Sigmoid colon (tissue), 7 donors: ENCODE measurements at places on chromosomes 16 and 17. TPM values are rescaled to one million over a fixed set of nuclear protein-coding genes. Genes with fewer than 3 reads are reported as not detected.
A peak's percentile ranks its signal among the peaks of the same experiment; 100 is the strongest.

DNA sequence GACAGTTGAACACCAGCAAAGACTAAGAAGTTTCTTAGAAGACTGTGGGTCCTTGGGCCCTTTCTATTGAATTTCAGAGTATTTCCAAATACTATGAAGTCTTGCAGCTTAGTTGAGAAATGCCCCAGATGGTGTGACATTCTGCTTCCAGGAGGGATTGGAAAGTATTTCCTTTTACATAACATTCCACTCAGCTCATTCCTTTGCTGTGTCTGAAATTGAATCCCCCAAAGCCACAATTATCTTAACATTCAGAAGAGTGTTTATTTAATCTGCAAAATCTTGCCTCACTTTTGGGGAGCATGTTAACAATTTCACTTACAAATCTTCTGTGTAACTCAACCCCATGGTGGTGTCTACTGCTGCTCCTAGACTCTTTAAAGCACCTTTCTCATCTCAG, 307.7 kb downstream of the WWOX start:
- no peaks in the 10 kb centered on the region for H3K27me3 ChIP-seq
- H3K27ac ChIP-seq, result no peak overlapping the region
- DNase-seq, result no peak
- no peaks in the 10 kb centered on the region for H3K36me3 ChIP-seq
- no peak overlapping the region for H3K4me3 ChIP-seq

- H3K27me3 ChIP-seq, result no peaks in the 10 kb centered on the region
- no peak overlapping the region for H3K27ac ChIP-seq
- H3K36me3 ChIP-seq, result no peaks in the 10 kb centered on the region
- DNase-seq, result peak; percentile 47
Observed at GRCh38 chr17:50832267-50832863, 3.0 kb upstream of the WFIKKN2 start.

Gene NPIPB8
- total RNA-seq, result 0.55 TPM

- no peak overlapping the region for H3K4me3 ChIP-seq
- H3K4me1 ChIP-seq, result no peaks in the 10 kb centered on the region
- no peaks in the 10 kb centered on the region for H3K36me3 ChIP-seq
Observed at GRCh38 chr17:72931163-72931562, 161.3 kb downstream of the SLC39A11 start.

Gene SHISA9
- total RNA-seq, result 3.1 TPM

DNA sequence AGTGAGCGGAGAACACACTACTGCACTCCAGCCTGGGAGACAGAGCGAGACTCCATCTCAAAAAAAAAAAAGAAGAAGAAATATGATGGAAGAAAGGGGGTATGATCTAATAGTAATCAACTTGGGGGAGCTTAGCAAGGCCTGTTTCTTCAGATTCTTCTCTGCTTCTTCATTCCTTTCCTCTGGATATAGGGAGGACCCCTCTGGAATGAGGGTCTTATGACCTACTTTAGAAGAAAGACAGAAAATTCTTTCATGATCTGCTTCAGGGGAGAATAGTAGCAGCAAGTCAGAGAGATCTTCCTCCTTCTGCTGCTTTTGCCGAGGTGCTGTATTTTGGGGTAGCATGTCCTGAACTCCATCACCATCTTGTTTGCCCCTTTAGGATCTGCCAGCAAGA, 44.9 kb upstream of the ETV4 start:
- DNase-seq, result no peak
- no peak overlapping the region for H3K4me3 ChIP-seq
- peak overlapping the region; percentile 76 for H3K27ac ChIP-seq
- no peaks in the 10 kb centered on the region for H3K36me3 ChIP-seq
- no peaks in the 10 kb centered on the region for H3K27me3 ChIP-seq

DNA sequence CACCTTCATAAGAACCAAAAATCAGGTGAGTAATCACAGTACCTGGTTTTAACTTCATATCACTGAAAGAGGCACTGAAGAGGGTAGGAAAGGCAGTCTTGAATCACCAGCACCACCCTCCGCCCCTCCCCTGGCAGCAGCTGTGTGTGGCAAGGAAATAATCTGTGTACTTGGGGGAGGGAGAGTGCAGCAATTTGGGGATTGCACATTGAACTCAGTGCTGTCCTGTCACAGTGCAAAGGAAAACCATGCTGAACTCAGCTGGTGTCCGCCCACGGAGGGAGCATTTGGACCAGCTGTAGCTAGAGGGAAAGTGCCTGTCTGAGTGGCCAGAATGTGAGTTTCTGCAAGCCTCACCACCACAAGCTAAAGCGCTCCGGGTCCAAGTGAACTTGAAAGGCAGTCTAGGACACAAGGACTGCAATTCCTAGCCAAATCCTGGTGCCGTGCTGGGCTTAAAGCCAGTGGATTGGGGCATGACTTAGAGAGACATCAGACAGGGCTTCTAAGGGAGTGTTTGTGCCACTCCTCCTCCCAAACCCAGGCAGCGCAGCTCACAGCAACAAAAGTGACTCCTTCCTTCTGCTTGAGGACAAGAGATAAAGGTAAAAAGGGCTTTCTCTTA, 39.7 kb upstream of the ALDH3A1 start:
- peaks cover 79% of the 10 kb centered on the region for H3K36me3 ChIP-seq
- H3K27me3 ChIP-seq, result no peaks in the 10 kb centered on the region
- no peak for DNase-seq
- H3K27ac ChIP-seq, result no peak overlapping the region

GRCh38 chr16:10601444-10602408, 21.3 kb upstream of the EMP2 start:
- H3K4me1 ChIP-seq, result no peaks in the 10 kb centered on the region
- no peak overlapping the region for H3K27ac ChIP-seq
- no peak for DNase-seq
- H3K4me3 ChIP-seq, result no peak overlapping the region

- H3K27ac ChIP-seq, result peak overlapping the region; percentile 45
- H3K4me3 ChIP-seq, result no peak overlapping the region
- no peaks in the 10 kb centered on the region for H3K4me1 ChIP-seq
- H3K36me3 ChIP-seq, result peaks cover 24% of the 10 kb centered on the region
Observed at GRCh38 chr17:18246880-18247612, 11.5 kb downstream of the FLII start.

Gene PIK3R6
- not detected for total RNA-seq

DNA sequence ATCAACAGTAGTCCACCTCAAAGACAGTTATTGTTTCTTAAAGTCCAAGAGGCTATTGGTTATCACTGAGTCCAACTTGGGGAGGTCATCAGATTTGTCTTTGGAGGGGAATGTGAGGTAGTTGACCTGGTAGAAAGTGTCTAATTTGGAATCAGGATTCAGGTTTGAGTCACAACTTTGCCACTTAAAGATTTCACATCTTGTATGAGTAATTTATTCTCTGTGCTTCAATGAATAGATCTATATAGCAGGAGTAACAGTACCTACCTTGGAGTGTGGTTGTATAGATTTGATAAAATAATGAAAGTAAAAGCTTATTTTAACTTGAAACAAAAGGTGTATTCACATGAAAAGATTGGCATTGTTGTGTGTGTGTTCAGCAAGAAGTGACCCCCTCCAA, 119.3 kb upstream of the TBX2 start:
- no peaks in the 10 kb centered on the region for H3K4me1 ChIP-seq
- H3K27me3 ChIP-seq, result no peaks in the 10 kb centered on the region
- no peak overlapping the region for H3K4me3 ChIP-seq
- H3K27ac ChIP-seq, result peak overlapping the region; percentile 23

DNA sequence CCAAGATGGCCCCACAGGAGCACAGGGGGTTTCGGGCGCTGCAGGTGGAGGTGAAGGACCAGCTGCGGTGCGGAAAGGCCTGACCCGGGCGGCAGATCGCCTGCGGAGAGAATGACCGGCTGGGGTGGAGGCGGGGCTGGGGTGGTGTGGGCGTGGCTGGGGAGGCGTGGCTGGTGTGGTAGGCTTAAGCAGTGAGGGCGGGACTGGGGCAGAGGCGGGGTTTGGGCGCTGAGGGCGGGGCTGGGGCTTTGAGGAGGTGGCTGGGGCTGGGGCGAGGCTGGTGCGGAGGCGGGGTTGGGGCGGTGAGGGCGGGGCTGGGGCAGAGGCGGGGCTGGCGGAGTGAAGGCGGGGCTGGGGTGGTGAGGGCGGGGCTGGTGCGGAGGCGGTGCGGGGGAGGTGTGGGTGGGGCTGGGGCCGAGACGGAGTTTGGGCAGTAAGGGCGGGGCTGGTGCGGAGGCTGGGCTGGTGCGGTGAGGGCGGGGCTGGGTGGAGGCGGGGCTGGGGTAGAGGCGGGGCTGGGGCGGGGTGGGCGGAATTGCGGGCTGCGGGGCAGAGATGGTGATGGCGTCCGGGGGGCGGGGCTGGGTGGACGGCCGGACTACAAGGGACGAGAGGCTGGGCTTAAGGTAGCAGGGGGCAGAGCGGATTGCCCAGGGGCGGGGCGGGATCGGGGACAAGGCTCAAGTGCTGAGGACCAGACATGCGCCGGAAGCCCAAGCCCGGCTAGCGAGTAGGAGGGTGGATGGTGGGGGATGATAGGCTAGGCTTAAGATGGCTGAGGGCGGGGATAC, 9.9 kb upstream of the GSDMA start:
- peak; percentile 99 for DNase-seq
- no peaks in the 10 kb centered on the region for H3K36me3 ChIP-seq
- peak overlapping the region; percentile 74 for H3K27ac ChIP-seq
- H3K27me3 ChIP-seq, result no peaks in the 10 kb centered on the region
- H3K4me3 ChIP-seq, result peak overlapping the region; percentile 48

- H3K4me3 ChIP-seq, result no peak overlapping the region
- peaks cover 68% of the 10 kb centered on the region for H3K4me1 ChIP-seq
- peak overlapping the region; percentile 62 for H3K27ac ChIP-seq
Observed at GRCh38 chr16:49019081-49019633, 262.5 kb downstream of the CBLN1 start.

GRCh38 chr17:77424585-77425344, 284.0 kb downstream of the SEC14L1 start:
- H3K4me1 ChIP-seq, result peaks cover 98% of the 10 kb centered on the region
- H3K36me3 ChIP-seq, result no peaks in the 10 kb centered on the region
- peak overlapping the region; percentile 96 for H3K27ac ChIP-seq
- H3K4me3 ChIP-seq, result peak overlapping the region; percentile 41
- peak; percentile 98 for DNase-seq

Gene ADAM11
- total RNA-seq, result 3.1 TPM

GRCh38 chr16:66906916-66907836, 11.5 kb downstream of the CDH16 start:
- no peaks in the 10 kb centered on the region for H3K36me3 ChIP-seq
- peaks cover 42% of the 10 kb centered on the region for H3K4me1 ChIP-seq
- H3K27me3 ChIP-seq, result no peaks in the 10 kb centered on the region
- DNase-seq, result no peak
- H3K4me3 ChIP-seq, result no peak overlapping the region
- no peak overlapping the region for H3K27ac ChIP-seq

DNA sequence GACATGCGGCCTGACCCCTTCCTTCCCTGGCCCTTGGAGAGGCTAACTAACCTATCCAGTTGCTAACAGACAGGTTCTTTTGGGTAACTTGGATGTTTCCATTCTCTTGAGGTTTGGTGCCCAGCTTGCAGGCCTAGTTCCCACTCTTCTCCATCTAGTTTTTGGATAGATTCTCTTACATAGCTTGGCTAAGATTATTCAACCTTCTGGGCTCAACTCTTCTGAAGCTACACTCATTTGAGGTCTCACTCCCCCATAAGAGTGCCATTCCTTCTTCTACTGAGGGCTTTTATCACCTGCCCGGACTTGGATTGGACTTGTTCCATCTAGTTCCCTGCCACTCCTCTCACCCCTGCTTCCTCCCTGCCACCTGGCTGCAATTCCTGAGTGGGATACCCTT, 44.1 kb upstream of the MARCHF10 start:
- H3K4me1 ChIP-seq, result no peaks in the 10 kb centered on the region
- no peaks in the 10 kb centered on the region for H3K27me3 ChIP-seq
- DNase-seq, result no peak
- no peak overlapping the region for H3K4me3 ChIP-seq
- no peaks in the 10 kb centered on the region for H3K36me3 ChIP-seq
- H3K27ac ChIP-seq, result no peak overlapping the region
